ENCODE measurements at places on chromosomes 11 and 22.

DNA sequence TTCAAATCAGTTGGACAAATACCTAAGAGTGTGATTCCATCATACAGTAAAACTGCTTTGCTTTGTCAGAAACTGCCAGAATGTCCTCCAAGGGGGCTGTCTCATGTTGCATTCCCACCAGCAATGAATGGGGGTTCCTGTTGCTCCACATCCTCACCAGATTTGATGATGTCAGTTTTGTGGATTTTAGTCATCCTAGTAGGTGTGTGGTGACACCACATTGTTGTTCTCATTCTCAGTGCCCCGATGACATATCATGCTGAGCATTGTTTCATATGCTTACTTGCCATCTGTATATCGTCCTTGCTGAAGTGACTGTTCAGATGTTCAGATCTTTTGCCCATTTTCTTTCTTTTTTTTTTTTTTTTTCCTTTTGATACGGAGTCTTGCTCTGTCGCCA, 37.0 kb downstream of the CDPF1 start:
- DNase-seq, result no peak

- peak; percentile 72 for DNase-seq
Measured at GRCh38 chr11:100925935-100926334, 203.7 kb downstream of the PGR start.

- DNase-seq, result no peak
Measured at GRCh38 chr22:48740731-48741405, 1086.8 kb downstream of the BRD1 start.

DNA sequence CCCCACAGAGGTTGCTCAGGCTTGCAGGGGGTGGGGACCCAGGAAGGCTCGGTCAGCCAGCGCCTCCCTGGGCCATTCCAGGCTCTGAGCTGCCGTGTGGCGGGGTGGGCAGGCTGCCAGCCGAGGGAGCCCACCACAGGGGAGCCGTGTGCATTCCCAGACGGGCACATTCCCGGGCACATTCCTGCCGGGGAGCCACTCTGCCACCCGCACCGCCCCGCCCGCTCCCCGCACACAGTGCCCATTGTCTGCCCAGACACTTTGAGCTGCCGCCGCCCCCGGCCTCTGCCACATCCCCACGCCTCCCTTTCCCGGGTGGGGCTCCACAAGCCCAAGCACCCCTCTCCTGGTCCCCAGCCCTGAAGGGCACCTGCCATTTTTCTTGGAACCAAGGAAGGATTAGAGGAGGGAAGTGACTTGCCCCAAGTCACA, 27.4 kb downstream of the RPL3 start:
- DNase-seq, result no peak

DNA sequence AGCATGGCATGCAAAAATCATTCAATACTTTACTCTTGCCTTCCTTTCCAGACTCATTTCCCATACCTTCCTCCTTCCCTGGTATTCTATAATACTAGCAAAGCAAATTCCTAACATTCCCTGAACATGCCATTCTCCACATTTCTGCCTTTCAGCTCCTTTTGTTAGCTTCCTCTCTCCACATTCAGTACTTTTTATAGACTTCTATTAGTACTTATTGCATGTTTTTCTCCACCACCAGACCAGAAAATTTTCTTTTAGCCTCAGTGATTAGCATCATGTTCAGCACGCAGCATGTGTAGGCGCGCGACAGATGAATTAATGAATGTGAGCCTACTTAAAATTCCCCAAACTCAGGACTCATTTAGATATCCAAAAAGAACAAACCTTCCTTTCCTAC, 935.3 kb downstream of the DLG2 start:
- DNase-seq, result no peak

- no peak for DNase-seq
Measured at GRCh38 chr22:27022274-27022895, 365.0 kb downstream of the MIAT start.

Measured in HFFc6 (cell line).